Epithelial cell of prostate (primary cell): ENCODE measurements at places on chromosomes 12 and 14.
A peak's percentile ranks its signal among the peaks of the same experiment; 100 is the strongest.

GRCh38 chr12:108009442-108010070 is 119.5 kb upstream of the WSCD2 start:
- no peak for DNase-seq

DNA sequence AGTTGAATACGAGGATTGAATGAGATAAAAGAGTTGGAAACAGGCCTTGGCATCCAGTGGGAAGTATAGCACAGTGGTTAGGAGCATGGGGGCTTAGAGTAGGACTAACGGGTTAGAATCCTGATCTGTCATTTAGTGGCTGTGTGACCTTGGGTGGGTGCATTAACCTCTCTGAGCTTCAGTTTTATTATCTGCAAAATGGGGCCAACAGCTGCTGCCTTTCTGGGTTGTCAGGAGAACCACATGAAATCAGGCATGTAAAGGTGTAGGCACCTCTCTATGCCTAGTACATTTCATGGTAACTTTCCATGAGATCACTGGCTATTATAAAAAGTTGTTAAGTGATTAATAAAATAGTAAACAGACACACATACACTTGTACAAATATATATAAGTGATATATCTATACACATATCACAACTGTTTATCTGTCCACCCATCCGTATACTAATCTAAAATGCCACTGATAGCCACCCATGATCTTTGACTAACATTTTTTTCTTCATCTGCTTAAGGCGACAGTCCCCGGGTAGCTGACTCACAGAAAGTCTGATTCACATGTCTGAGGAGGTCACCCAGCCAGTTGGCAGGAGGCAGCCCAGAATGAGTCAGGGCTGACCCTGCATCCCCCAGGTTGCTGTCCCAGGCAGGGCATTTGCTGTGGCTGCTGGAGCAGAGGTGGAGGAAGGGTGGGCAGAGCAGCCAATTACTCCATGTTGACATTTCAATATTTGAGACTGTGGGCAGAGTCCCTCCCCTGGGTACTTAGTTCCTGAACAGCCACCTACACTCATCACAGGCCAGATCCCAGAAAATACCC is 125.6 kb upstream of the NOS1 start:
- DNase-seq, result peak; percentile 5

GRCh38 chr12:57232156-57232756 is 2.7 kb downstream of the SHMT2 start:
- DNase-seq, result no peak

- no peak for DNase-seq
Observed at GRCh38 chr12:104827587-104827986, 130.5 kb downstream of the SLC41A2 start.

GRCh38 chr12:52151837-52152783 is 39.7 kb downstream of the KRT80 start:
- peak; percentile 69 for DNase-seq

GRCh38 chr12:110020956-110021355 is 21.7 kb downstream of the ANKRD13A start:
- no peak for DNase-seq

GRCh38 chr14:75003250-75004027 is 718 bp downstream of the EIF2B2 start:
- DNase-seq, result no peak

- DNase-seq, result no peak
Observed at GRCh38 chr14:104009297-104009696, 67.0 kb upstream of the RD3L start.

- no peak for DNase-seq
Observed at GRCh38 chr14:59190372-59190771, 1.9 kb downstream of the DAAM1 start.
